ENCODE measurements at places on chromosomes 3 and 15.

GRCh38 chr3:147398813-147399534, 7.4 kb downstream of the ZIC4 start:
- no peak for DNase-seq

DNA sequence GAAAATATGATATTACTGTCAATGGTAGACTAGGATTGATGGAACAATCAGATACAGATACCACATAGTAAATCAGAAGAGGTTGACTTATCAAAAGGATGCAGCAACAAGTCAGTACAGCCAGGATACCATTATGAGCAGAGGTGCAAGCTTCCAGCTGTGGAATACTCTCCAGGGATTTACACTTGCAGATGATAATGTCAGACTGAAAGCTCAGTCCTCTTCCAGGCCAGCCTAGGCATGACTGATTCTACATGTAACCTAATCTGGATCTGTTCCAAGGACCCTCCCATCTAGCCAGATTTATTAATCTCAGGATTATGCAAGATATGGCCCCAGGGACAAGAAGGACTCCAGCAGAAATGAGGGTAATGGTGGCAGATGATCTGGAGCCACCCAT, 8.2 kb downstream of the FILIP1L start:
- DNase-seq: no peak

GRCh38 chr3:9007928-9008327, 44.7 kb upstream of the RAD18 start:
- DNase-seq: no peak

DNA sequence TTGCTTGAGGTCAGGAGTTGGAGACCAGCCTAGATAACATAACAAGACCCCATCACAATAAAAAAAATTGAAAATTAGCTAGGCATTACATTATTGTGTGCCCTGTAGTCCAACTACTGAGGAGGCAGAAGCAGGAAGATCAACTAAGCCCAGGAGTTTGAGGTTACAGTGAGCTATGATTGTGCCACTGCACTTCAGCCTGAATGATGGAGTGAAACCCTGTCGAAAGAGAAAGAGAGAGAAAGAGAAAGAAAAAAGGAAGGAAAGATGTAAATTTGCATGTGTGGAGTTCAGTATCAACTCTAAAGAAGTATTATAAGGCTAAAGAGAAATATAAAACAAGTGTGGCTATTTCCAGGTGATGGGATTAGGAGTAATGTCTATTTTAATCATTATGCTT, 661.4 kb downstream of the RBMS3 start:
- no peak for DNase-seq

- no peak for DNase-seq
Measured at GRCh38 chr15:25795061-25795460, 68.1 kb downstream of the ATP10A start.

- no peak for DNase-seq
Measured at GRCh38 chr3:69385723-69386555, at the start of gene FRMD4B. Gene FRMD4B, minus strand, starts transcription at chr3:69386088. Its CDS starts 99 bp downstream, at chr3:69385989.

- no peak for DNase-seq
Measured at GRCh38 chr15:57607570-57608000, 15.9 kb downstream of the MYZAP start.

DNA sequence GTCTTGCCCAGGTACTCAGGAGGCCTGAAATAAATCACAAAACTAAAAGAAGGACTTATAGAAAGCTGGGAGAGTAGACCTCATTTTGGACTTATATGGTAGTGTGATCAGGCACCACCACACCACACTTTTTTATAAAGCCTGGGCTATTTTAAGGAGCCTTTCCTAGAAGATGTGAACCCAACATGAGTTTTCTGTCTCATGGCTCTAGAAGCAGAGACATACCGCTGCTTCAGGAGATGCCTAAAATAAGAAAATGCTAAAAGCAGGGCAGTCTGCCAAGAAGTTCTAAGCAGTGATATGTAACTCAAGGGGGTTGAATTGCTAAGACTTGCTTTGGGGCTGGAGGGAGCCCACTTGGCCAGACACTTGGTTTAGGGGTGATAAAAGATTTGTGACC, 49.6 kb downstream of the SUMF1 start:
- DNase-seq: no peak

DNA sequence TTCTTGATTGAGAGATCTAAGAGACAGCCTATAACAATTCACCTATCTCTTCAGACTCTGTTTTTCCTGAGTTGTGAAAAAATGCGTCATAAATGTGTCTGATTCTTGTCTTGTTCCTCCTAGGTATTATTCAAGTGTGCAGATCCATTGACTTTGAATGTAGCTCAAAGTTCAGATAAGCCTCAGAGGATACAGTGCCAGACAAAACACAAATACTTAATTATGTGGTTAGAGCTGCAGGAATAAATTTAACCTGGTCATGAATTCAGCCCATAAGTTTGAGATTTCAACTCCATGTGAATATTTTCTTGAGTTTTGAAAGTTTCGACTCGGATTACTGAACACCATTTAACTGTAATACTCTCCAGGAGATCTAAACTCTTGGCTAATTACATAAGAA, 174.0 kb downstream of the ECT2 start:
- DNase-seq: no peak

DNA sequence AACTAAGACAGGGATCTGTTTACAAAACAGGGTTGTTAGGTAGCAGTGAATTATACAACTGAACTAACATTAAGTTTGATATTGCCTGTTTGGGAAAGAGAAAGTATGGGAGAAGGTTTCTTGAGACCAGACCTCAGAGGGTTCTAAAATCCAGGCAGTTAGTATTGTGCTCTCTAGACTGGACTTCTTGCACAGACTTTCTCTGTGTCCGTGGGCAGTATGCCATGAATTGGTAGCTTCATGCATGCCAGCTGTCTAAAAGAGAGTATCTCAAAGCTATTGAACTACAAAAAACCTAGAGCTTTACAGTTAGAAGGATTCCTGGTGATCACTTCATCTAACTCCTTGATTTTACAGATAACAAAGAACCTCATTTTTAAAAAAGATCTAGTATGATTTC, 12.5 kb downstream of the SAMD7 start:
- DNase-seq: no peak

DNA sequence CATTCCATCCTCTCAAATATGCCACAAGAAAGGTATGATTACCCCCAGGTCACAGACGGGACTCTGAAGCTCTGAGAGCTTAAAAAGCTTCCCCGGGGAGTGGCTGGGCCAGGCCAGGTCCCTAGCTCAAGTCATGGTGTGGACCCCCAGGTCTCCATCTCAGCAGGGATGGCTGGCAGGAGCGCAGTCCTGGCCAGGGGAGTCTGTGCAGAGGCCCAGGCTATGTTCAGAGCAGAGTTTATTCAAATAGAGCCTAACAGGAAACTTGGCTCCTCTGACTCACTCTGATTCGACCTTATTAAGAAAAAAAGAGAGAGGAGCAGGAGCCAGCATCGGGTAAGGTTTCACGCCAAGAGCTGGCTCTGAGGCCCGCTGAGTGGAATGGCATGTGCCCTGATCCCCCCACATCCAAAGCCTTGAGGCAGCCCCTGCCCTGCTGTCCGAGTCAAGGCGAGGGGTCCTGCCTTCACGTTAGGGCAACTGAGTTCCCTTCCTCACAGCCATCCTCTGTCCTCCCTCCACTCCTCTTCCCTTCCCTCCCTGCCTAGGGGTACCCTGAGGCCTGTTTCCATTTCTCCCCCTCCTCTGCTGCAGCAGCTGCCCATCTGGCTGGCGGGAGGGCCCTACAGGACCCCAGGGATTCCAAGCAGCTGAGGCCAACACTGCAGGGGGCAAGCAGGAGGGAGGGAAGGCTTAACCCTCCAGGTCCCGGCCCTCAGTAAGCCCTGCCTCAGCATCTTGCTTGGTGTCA, 1.9 kb upstream of the LOXL1 start:
- DNase-seq: peak; percentile 35

GRCh38 chr15:25244731-25245585, 193.9 kb downstream of the UBE3A start:
- DNase-seq: no peak

DNA sequence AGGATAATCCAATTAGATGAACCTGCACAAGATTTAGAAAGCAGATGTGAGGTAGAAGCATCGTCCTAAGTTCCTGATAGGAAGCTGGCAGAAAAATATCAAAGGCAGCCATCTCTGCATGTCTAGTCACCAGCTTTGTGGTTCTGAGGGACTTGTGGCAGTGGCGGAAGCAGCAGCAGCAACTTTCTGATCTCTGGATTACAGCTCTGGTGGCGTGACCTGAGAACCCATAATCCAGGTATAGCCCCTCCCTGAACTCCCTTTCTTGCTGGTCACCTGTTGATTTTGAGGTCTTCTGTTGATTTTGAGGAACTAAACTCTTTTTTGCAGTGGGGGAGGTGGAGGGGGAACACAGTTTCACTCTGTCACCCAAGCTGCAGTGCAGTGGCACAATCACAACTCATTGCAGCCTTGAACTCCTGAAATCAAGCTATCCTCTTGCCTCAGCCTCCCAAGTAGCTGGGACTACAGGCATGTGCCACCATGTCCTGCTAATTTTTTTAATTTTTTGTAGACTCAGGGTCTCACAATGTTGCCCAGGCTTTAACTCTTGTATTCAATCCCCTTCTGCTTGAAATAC, 7.9 kb downstream of the FSIP1 start:
- no peak for DNase-seq

GRCh38 chr3:8762607-8763377, 6.6 kb downstream of the OXTR start:
- no peak for DNase-seq

- no peak for DNase-seq
Measured at GRCh38 chr15:25671132-25671531, 192.0 kb downstream of the ATP10A start.

- DNase-seq: no peak
Measured at GRCh38 chr3:189210251-189210770, 38.5 kb downstream of the TPRG1 start.

GRCh38 chr15:29424118-29424517, 154.5 kb upstream of the NSMCE3 start:
- no peak for DNase-seq

- DNase-seq: no peak
Measured at GRCh38 chr15:75891895-75892294, 11.8 kb upstream of the FBXO22 start.

- no peak for DNase-seq
Measured at GRCh38 chr3:23537101-23537551, 268.6 kb upstream of the UBE2E1 start.

- no peak for DNase-seq
Measured at GRCh38 chr3:4063916-4064574, 239.1 kb upstream of the SETMAR start.

GRCh38 chr3:112013784-112014143, 15.0 kb downstream of the TAGLN3 start:
- no peak for DNase-seq

DNA sequence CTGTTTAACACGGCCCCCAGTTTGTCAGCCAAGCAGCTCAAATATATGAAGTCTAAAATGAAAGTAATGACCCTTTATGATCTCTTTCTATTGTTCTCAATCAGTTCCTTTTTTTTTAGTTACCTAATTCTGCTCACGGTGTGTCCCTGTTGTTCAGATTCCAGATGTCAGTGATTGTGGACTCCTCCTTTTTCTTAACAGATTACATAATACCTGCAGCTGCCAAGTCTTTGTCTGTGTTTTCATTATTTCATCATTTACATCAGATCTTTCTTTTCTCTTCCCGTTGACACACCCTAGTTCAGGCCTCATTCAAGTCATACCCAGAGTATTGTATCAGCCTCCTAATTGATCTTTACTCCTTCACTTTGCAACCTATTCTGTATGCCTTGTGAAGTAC, 56.1 kb upstream of the SKIL start:
- DNase-seq: peak; percentile 35

DNA sequence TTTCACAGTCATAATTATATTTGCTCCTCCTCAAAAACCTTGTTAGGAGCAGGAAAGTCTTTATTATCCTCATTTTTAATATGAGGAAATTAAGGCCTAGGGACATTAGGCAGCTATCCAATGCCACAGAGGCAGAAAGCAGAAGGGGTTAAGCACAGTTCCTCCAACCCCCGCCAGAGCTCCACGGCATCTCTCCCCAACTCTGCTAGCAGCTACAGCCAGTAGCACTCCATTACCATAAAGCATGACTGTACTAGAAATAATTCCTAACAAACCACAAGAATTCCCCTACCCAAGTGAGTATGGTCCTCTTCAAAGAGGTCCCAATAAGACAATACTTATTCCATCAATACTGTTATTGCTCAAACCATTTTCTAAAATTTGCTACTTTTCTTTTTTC, 9.8 kb downstream of the HEG1 start:
- no peak for DNase-seq

DNA sequence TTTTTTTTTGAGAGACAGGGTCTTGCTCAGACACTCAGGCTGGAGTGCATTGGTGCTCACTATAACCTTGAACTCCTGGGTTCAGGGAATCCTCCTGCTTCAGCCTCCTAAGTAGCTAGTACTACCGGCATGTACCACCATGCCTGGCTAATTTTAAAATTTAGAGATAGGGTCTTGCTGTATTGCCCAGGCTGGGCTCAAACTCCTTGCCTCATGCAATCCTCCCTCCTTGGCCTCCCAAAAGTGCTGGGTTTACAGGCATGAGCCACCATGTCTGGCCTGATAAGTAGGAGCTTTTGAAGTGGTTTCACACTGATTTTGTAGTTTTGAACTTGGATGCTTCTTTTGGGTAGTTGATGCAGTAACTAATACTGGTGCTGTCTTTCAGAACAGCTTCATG, 7.8 kb downstream of the MAP2K1 start:
- DNase-seq: no peak

GRCh38 chr15:78808550-78808949, 2.7 kb downstream of the ADAMTS7 start:
- DNase-seq: no peak

DNA sequence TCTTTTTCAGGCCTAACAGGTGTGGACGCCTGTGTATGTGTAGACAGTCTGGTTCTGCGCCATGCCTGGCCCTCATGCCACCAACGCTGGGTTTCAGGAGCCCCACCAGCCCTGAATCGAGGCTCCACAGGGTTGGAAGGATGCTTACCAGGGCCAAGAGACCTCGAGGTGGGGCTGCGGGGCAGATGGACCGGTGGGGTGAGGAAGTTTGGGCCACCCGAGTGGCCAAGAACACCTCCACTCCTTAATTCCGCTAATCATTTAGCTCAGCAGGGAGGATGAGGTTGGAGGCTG, 6.0 kb upstream of the ONECUT1 start:
- no peak for DNase-seq

- no peak for DNase-seq
Measured at GRCh38 chr3:123547881-123548519, 36.9 kb downstream of the HACD2 start.

DNA sequence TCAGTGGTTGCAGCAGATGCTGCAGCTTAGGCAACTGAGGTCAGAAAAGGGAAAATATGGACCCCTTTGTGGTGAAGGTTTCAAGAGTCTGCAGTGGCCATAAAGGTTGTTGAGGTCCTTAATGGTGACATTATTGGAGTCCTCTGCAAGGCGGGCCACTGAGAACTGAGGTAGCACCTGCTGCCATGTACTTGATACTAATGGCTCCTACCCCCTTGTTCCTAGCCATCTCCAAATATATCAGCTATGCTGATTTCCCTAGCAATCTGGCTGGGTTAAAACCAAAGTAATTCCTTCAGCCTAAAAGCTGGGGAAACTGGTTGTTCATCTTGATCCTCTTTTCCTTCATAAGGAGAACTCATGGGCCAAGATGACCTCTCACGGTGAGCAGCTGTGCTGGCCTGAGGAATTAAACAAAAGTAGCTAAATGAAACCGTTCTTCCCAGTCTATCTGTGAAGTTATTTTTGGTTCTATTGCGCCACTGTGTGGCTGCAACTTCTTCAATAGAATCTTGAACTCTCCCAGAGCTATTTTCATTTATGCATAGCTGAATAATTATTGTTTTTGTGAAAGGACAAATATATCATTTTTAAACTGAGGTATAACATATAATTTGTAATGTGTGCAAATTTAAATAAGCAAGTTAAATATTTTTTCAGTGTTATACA, 76.1 kb upstream of the PLSCR4 start:
- DNase-seq: no peak

GRCh38 chr15:91787198-91787597, 66.3 kb upstream of the SLCO3A1 start:
- peak; percentile 23 for DNase-seq

All from NCI-H2107 (cell line).